ENCODE measurements at places on chromosomes 3 and 15.

- DNase-seq = no peak
These were observed 100.5 kb downstream of the CGGBP1 start for GRCh38 chr3:87958289-87958688.

DNA sequence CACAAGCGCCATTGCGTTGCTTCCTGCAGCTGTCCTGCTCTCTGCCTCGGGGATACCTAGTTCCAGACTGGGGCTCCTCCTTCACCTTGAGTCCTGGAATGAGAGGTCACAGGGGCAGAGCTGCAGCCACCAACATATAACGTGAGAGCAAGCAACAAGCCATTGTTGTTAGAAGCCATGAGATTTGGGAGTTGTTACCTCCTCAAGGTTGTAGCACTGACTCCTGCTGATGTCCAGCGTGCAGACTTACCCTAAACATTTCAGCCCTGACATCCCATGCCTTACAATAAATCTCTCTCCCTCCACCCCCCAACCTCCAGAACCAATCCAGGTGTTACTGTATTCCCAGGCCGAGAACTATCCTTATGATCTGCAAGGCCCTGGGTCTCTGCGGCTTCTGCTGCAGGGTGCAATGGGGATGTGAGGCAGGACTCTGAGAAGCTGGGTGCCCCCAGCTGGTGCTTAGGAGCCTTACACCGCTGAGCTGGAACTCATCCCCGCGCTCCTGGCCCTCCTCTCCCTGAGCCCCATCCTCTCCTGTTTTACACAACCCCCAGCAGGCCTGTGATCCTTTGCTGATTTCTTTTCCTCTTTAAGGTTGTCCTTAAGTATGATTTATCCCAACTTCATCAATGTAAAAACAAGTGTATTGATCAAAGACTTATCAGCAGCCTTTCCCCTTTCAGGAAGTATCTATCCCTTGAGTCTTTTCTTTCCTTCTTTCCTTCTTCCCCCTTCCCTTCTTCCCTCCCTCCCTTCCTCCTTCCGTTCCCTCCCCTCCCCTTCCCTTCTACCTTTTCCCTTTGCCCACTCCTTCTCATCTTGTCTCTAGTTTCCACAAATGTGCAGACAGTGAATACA is 84.2 kb upstream of the ABHD2 start:
- DNase-seq = no peak

DNA sequence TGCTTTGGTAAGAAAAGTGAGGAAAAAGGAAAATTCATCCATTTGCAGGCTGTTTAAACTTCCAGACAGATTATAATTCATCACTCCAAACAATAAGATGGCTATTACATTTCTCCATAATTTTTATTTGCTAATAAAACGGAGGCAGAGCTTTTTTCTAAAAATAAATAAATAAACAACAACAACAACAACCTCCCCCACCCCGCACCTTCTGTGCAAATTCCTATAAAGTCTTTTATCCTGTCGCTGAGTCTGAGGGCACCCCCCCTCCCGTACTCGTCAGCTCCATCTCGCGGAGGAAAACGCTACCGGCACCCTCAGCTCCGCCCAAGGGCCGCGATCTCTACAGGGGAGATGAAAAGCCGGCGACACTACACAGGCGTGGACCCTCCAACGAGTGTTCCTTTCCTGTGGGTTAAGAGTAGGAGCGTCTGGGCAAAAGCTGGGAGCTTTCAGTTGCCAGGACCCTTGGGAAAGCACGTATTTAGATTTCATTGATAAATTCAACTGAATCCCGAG is 1.0 kb upstream of the ATP1B3 start:
- peak; percentile 78 for DNase-seq

DNA sequence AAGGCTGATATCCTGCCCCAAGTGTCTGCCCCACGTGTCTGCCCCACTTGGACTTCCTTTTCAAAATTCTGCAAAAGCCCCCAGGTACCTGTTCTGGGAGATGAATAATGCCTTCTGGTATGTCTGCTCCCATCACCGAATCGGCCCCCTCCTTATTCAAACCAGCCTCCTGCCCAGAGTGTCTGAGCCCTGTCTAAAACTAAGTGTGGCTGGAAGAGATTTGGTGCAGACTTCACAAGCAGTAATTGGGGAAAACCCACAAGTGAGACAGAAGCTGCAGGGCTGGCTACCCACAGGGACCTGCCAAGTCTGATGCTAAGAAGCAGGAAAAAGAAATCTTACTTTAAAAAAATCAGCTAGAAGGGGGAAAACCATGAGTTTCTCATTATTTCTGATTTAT is 85.1 kb downstream of the DUT start:
- no peak for DNase-seq

- no peak for DNase-seq
These were observed 2.6 kb downstream of the GNAI2 start for GRCh38 chr3:50238549-50239026.

DNA sequence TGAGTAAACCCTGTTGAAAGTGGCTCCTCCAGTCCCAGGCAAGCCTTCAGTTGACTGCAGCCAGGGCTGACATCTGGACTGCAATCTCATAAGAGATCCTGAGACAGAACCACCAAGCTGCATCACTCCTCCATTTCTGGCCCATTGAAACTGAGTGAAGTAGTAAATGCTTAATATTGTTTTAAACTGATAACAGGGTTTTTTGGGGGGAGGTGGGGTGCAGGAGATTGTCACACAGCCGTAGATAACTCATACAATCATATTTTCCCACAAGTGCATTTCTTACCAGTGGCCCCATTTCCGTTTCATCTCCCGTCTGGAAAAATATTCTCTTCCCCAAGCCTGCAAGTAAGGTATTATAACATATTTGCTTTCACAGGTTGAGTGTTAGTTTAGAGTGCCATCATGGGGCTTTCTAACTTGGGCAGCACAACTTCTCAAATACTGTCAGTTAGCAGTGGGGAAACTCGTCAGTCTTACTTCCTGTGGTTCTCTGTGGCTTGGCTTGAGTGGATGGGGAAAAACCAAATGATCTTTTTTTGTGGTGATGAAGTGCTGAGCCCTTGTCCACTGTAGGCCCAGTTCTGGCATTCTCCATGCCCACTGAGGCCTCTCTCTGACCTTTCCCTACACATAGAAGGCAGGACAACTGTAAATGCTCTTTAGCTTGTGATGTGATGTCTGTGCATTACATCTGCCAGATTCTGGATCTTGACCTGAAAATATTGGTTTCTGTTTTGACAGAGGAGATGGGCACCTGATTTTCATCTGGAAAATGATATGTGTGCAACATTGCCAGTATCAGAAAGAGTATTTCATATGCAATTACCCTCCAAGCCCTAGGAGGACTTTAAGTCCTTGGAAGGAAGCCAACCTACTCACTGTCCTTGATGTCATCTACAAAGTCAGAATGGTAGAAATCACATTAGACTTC is 90.1 kb upstream of the BHLHE40 start:
- no peak for DNase-seq

DNA sequence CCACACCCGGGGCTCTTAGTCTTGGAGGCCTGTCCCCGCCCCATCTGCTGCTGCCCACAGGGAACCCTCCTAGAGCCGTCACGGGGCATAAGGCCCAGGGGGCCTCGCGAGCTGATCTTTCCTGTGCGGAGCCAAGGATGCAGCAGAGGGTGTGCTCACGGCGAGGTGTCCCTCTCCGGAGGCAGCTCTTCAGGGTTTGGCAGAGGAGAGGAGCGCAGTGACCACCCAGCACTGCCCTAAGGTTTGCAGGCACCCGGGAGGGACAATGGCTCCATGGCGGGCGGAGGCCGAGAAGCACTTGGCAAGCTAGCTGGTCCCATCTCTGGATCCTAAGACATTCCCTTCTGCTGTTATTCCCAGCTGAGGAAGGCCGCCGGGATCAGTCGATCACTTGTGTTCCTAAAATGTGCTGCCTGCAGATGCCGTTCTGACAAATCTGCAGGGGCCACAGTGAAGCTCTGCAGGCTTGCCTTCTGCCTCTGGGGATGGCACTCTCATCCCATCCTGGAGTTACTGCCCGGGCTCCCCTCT is 47.4 kb upstream of the PCSK6 start:
- no peak for DNase-seq

GRCh38 chr3:133512416-133513089 is 60.9 kb upstream of the CDV3 start:
- no peak for DNase-seq

DNA sequence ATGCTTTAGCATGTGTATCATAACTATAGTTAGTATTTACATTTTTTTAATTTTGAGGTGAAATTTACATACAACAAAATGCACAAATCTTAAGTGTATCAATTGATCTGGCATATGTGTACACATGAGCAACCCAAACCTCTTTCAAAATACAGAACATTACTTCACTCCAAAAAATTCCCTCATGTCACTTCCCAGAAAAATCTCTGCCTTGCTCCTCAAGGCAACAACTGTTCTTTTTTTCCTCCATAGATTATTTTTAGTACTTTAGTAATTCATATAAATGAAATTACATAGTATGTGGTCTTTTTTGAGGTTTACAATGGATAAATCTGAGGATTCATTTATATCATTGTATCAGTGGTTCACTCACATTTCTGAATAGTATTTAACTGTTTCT is 84.9 kb downstream of the TRIM42 start:
- DNase-seq = no peak

- DNase-seq = no peak
These were observed 27.2 kb upstream of the PLSCR4 start for GRCh38 chr3:146277953-146278631.

- no peak for DNase-seq
These were observed 114.0 kb downstream of the OCA2 start for GRCh38 chr15:27985099-27985498.

DNA sequence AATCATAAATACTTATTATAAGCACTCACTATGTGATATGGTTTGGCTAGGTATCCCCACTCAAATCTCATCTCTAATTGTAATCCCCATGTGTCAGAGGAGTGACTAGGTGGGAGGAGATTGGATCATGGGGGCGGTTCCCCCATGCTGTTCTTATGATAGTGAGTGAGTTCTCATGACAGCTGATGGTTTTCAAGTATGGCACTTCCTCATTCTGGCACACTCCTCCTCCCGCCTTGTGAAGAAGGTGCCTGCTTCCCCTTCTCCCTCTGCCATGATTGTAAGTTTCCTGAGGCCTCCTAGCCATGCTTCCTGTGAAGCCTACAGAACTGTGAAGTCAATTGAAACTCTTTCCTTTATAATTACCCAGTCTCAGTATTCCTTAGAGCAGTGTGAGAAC is 53.3 kb upstream of the CHMP2B start:
- DNase-seq = no peak

DNA sequence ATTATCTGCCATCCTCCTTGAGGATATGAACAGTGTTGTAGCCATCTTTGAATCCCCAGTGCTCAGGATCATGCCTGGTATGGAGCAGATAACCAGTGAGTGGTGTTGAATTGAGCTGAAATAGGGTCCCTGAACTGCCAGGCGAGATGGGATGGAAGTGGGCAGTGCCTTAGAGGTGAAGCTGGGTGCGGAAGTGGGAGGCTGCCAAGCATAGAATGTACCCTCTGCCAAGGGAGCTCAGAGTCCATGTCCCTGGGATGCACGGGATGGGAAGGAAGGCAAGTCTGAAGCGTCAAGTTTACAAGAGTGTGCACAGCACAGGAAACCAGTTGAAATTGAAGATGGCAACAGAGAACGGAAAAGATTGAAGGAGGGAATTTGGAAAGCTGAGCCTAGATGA is 147.0 kb downstream of the CACNA1D start:
- DNase-seq = no peak

DNA sequence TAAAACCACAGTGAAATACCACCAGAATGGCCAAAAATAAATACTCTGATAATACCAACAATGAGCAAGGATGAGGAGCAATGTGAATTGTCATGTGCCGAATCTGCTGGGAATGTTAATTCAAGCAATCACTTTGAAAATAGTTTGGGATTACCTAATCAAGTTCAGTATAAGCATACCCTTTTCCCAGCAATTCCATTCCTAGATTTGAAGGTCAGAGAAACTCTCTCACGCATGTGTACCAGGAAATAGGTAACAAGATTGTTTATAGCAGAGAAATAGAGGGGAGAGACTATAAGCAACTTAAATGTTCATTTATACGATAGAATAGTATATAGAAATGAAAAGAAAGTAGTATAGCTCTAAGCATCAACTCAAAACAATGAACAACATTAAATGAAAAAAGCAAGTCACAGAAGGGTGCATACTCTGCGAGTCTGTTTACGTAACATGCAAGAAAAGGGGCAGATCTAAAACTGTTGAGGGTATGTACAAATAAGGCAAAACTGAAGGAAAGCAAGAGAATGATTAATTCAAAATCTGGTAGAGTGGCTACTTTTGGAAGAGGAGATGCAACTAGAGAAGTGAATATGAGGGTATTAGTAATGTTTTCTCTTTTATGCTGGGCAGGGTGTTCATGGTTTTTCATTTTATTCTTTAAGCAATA is 27.4 kb downstream of the TMOD3 start:
- no peak for DNase-seq
